ENCODE measurements at places on chromosomes 2 and 18. TPM values are rescaled to one million over a fixed set of nuclear protein-coding genes. Genes with fewer than 3 reads are reported as not detected.

DNA sequence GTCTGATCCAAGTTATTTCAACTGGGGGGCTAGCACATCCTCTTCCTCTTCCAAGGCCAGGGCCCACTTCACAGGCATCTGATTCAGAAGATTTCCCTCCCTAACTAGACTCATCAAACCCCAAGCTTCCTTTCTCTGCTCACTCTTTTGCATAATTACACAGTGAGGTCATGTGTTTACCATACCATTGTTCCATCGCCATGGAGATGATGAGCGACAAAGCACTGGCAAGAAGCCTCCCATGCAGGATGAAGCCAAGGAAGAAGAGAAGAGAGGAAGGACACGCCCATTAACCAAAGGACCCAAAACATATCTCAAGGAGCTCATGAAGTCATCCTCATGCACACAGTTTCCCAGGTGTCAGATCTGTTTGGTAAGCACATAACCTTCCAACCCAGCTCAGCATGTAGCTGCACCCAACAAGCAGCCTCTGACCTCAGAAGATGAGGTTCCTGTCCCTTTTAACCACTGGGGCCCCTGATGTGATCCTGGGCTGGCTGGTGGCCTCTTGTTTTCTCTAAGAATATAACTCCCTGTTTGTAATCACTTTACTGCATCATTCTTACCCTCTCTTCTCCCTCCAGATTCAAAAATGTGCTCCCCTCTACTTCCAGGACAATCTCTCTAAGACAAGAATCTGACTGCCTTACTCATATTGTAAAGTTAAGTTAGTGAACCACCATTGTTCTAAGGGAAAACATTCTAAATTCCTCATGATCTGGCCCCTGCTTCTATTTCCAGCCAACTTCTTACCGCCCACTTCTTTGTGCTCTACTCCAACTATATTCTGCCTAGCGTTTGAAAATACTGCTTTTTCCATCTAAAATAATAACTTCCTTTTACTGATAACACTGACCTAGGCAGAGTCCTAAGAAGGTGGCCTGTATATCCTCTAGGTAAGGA lies 190.1 kb downstream of the TTC32 start:
- no peak overlapping the region for H3K4me3 ChIP-seq
- H3K27ac ChIP-seq: no peak overlapping the region
- H3K36me3 ChIP-seq: no peaks in the 10 kb centered on the region

Gene SNTG2
- 0.13 TPM for total RNA-seq

Gene CTAGE1
- not detected for total RNA-seq

GRCh38 chr2:31067259-31067658 lies 71.0 kb downstream of the GALNT14 start:
- H3K27me3 ChIP-seq: peaks cover 3% of the 10 kb centered on the region
- no peak overlapping the region for H3K27ac ChIP-seq
- DNase-seq: no peak

GRCh38 chr2:15982285-15983044 lies 42.1 kb downstream of the MYCN start:
- DNase-seq: no peak
- H3K4me1 ChIP-seq: no peaks in the 10 kb centered on the region
- no peak overlapping the region for H3K27ac ChIP-seq
